ENCODE measurements at places on chromosomes 16 and 17.

DNA sequence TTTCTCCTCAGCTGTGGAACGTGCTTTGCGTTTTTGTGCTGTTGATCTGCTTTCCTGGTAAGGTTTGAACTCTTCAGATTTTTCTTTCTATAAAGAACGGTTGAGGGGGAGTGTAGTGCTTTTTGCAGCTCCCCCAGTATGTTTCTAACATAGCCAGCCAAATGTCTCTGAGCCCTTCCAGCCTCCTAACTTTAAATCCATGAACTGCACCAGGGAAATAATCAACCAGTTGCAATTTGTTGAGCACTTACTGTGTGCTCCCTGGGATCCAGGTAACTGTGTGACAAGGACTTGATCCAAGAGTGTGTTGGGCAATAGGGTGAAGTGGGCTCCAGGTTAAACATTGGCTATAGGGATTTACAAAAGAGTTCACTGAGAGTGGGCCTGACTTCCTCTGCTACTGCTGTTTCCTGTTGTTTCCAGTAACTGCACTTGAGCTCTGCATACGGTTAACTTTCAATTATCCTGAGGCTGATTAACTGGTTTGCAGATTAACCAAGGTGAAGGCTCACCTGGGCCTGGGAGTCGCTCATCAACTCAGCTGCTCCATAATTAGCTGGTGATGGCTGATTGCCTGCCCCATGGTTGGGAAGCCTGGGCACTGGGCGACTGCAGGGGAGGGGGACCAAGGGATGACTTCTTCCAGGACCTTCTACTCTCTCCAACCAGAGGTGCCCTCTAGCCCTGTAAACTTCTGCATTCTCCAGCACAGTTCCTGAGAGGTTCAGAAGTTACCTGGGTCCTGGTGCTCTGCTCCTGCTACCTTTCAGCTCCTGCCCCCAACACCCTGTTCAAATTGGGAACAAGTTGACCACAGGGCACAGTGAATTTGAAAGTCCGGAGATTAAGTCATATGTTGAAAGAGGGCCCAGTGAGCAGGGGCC is 19.5 kb downstream of the HLF start:
- no peak for DNase-seq

- no peak for DNase-seq
Observed at GRCh38 chr16:79076047-79076767, 524.3 kb downstream of the MAF start.

DNA sequence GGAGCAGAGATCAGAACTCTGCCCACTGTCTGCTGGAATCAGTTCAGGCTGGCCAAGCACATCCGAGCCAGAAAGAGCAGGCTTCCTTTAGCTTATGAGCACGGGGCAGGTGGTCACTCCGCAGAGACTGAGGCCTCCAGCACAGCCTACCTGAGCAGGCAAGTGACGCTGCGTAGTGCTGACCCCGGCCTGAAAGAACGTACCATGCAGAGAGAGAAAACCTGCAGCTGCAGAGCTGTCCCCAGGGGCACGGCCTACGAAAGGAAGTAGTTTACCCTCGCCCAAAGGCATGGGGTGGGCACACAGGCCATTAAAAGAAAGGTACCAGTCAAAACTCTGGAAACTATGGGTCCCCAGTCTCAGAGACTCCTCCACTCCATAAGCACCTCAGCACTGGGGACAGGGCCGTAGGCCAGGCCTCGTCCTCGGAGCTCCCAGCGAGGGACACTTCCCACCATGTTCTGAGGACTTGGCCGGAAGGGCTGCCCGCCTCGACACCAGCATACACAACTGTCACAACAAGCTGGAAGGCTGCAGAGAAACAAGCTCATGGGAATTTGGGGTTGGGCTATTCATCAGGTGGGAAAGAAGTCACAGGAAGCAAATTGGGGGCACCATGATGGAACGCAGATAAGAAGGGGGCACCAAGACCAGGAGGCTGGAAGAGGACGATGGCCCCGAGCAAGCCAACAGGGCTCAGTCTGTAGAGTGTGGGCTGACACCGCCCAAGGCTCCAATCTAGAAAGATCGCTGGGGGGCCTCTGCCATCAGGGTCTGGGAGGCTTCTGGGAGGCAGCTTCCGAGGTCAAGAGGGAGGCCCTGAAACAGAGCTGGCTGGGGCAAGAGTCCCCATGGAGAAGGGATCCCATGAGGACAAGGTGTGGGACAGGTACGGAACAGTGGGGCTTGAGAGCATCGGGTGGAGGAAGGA is 21.2 kb downstream of the MEAK7 start:
- no peak for DNase-seq

DNA sequence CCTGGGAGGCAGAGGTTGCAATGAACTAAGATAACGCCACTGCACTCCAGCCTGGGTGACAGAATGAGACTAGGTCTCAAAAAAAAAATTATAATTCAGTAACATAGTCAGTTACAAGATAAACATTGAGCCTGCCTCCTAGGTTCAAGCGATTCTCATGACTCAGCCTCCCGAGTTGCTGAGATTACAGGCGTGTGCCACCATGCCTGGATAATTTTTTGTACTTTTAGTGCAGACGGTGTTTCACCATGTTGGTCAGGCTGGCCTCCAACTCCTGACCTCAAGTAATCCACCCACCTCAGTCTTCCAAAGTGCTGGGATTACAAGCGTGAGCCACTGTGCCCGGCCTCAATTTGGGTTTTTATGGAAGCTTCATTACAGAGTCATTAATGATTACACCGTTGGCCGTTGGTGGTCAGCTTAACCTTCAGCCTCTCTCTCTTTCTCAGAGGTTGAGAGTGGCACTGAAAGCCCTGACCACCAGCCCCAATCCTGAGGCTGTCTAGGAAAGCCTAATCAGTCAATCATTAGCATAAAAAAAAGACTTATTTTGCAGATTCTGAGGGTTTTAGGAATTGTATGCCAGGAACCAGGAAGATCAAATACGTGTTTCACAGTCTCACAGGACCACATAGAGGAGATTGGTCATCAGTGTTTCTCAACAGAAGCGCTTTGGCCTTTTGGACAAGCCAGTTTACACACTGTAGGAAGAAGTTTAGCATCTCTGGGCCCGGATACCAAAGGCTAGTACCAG is 1.3 kb upstream of the LRRC37A3 start:
- DNase-seq: no peak
